ENCODE measurements at places on chromosomes 12 and 14.

GRCh38 chr14:60734465-60735242 is at the start of gene MNAT1:
Gene MNAT1 (plus strand): TSS chr14:60734761. CDS start chr14:60734863, 102 bp downstream.
- peak; percentile 64 for DNase-seq

DNA sequence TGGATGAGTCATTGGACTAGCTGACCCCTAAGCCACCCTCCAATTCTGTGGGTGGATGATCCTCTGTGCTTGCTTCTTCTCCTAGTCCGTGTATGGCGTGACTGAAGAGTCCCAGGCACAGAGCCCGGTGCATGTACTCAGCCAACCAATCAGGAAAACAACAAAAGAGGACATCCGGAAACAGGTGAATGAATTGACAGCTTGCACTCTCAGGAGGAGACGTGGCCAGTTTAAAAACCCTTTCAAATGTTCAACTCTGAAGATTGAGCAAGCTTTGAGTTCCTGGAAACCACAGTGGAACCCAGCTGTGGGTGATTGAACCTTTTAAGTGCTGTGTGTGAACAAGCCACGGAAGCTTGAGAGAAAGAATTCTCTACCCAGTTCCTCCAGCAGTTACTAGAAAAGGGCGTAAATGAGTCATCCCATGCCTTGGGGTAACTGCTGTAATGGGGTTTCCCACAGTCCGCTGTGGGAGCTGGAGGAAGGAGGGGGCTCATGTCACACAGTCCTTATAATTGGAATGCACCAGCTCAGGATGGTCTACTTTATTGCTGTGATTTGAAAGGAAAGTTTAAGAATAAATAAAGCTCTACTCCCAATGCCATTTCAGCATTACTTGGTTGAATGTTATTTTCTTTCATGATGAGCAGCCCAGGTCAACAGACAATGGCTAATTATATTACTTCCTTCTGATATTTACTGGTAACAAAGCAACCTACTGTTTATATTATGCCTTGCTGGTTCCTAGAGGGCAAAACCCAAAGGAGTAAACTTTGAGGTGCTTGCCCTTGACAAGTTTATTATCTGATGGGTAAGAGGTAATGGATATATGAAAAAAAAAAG is 417.0 kb downstream of the DPF3 start:
- DNase-seq: no peak

DNA sequence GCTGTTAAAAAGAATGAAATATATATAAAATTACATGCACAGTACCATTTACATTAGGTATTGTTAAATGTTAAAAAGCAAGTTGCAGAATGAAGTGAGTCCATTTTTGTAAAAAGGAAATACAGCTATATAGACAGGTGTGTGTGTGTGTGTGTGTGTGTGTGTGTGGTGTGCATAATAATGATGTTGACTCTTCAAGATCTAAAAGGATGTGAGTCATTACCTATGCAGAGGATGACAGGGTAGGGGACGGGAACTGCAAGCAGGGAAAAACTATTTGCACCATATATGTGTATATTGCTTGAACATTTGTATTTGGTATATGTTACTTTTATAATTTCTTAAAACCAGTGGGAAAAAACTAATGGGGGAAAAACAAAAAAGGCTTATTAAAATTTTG is 3.1 kb downstream of the C14orf39 start:
- DNase-seq: no peak

DNA sequence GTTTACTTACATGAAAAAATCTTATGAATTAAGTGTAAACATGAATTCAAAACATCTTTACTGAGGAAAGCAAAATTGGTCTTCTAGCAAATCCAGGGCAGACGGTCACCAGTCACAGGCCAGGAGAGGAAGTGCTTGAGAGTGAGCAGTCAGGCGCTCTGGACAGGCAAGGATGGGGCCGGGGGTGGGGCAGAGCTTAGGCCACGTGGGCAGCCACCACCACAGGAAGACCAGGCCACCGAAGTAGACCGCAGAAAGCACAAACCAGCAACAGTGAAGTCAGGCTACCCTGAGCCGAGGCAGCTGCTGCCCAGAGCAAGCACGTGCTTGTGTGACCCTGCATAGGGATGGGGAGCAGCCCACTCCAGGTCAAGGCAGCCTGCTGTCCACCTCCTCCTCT is 33.5 kb downstream of the SLC6A12 start:
- DNase-seq: no peak

GRCh38 chr14:46920542-46920941 is 269.0 kb upstream of the RPL10L start:
- DNase-seq: no peak

- DNase-seq: no peak
Observed at GRCh38 chr12:115941362-115941761, 336.1 kb downstream of the MED13L start.

GRCh38 chr14:68703093-68703492 is 89.8 kb downstream of the ZFP36L1 start:
- DNase-seq: no peak

GRCh38 chr14:53048631-53049030 is 97.8 kb upstream of the FERMT2 start:
- no peak for DNase-seq

DNA sequence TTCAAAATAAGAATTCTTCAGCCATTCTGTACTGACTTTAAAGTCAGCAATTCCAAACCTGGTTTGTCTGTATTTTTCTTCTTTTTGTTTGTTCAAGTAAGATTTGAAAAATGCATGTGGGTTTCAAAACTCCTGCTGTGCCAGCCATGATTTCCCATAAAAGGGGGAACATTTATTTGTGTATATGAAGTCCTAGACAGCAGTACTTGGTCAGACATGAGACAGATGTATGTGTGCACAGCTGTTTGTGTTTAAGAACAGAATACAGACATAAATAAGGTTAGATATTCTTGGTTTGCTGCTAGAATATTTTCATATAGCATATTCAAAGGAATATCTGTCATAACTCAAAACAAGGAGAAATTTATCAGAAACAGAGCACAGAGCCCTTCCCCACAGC is 236.0 kb downstream of the ADAMTS20 start:
- DNase-seq: no peak

GRCh38 chr14:91694643-91695042 is 37.2 kb downstream of the CATSPERB start:
- no peak for DNase-seq

DNA sequence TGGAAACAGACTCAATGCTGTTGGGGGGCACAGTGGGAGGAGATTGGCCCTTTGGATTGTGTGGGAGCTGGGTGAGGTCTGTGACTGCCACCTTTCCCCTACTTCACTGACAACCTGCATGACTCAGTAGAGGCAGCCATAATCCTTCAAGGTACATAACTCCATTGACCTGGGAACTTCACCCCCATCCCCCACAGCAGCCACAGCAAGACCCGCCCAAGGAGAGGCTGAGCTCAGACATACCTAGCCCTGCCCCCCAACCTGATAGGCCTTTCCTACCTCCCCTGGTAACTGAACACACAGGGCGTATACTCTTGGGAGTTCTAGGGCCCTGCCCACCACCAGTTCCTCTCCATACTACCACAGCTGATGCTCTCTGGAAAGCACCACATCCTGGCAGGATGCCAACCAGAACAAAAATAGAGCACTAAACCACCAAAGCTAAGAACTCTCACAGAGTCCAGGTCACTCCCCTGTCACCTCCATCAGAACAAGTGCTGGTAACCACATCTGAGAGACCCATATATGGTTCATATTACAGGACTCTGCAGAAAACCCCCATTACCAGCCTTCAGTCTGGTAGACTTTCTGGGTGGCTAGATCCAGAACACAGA is 703.9 kb downstream of the FSCB start:
- DNase-seq: no peak

DNA sequence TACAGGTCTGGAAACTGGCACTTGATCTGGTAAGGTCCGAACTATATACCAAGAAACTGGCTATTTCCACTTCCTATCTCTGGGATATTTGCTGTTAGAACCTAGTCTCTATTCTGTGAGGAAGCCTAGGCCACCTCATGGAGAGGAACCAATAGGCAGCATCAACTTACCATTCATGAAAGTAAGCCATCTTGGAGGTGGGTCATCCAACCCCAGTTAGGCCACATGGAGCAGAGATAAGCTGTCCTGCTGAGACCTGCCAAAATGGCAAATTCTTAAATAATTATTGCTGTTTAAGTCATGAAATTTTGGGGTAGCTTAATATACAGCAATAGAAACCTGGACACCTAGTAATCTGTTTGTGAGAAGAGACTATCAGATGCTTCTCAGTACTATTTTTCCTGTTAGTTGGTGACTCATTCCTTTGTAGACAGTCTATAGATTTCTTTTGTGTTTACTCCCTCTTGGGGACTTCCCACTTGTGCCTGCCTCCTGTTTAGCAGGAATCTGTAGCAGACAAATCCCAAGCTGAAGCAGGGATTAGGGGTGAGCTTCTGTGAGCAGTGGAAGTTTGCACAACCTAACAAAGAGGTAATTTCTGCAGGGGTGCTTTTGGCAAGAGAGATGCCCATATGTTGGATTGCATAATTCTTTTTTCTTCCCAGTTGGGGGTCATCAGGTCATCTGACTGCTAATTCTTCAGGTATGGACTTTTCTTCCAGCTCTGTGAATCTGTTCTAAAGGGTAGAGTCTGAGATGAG is 136.8 kb downstream of the IGF1 start:
- DNase-seq: no peak

- no peak for DNase-seq
Observed at GRCh38 chr12:32332446-32332845, 66.9 kb upstream of the FGD4 start.

- no peak for DNase-seq
Observed at GRCh38 chr14:90649083-90649482, 167.1 kb downstream of the TTC7B start.

- no peak for DNase-seq
Observed at GRCh38 chr12:80234667-80235066, 135.3 kb downstream of the OTOGL start.

GRCh38 chr12:47032644-47033043 is 46.8 kb upstream of the PCED1B start:
- DNase-seq: no peak

GRCh38 chr12:45660330-45660729 is 69.2 kb upstream of the ARID2 start:
- DNase-seq: no peak

DNA sequence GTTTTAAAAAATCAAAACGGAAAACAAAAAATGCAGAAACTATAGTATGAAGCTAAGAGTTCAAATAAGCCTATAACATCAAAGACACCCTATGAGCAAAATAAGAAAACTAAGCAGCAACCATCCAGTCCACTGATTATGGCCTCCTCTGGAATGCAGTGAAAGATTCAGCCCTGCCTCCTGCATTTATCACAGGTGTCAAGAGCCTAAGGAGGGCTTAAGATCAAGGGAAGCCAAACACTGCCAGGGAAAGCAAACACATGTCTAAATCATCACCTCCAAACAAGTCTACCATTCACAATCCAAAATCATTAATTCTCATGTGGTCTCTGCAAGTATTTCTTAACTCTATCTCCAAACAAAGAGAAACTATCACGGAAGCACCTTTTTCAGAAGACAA is 28.4 kb downstream of the SARNP start:
- DNase-seq: no peak

- DNase-seq: no peak
Observed at GRCh38 chr14:101174522-101174838, 271.0 kb upstream of the RTL1 start.

- DNase-seq: no peak
Observed at GRCh38 chr12:132700212-132700822, 10.3 kb upstream of the PGAM5 start.

- no peak for DNase-seq
Observed at GRCh38 chr12:47986291-47986660, 18.0 kb downstream of the COL2A1 start.

DNA sequence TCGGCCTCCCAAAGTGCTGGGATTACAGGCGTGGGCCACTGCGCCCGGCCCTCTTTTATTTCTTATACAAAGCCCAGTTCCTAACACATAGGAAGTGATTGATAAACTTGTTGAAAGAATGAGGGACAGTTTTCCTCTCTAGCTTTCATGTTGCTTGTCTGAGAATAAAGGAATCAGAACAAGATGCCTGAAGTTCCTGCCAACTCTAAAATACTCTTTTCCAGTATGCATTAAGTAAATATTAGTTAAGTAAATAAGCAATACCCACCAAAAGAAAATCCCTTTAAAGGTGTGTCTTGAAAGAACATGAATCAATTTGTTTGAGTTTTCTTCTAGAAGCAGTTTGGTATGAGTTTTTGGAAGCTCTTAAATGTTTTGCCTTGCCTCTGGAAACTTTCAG is 24.4 kb upstream of the CD27 start:
- no peak for DNase-seq

- no peak for DNase-seq
Observed at GRCh38 chr12:113260127-113260526, 38.9 kb downstream of the TPCN1 start.

DNA sequence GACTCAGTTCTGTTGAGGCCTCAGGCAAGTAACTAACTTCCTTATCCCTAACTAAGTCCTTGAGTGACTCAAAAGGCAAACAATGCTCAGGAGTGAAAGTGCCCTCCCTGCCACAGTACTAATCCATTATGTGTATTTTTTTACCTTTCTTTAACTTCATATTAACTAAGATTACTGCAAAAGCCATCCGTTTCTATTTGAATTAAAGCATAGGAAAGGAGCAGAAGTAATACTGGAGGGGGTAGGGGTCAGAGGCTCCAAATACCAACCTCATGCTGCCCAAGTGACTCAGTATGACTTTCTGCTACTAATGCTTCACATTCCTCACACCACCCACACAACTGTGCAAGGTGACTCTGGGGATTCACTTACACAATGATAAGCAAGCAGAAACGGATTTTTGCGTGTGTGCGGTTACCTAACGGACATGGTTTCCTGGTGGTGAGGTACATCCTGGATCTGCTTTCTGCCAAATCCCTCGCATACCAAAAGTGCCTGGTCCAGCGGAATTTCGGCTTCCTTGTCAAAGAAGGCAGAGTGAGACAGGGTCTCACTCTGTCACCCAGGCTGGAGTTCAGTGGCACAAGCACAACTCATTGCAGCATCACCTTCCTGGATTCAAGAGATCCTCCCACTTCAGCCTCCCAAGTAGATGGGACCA is 25.1 kb downstream of the MOK start:
- DNase-seq: no peak

GRCh38 chr14:55705651-55706364 is 125.8 kb downstream of the KTN1 start:
- DNase-seq: no peak

- no peak for DNase-seq
Observed at GRCh38 chr12:103908877-103909276, 21.3 kb upstream of the HSP90B1 start.

- DNase-seq: no peak
Observed at GRCh38 chr12:42790761-42791151, 201.2 kb upstream of the PRICKLE1 start.

DNA sequence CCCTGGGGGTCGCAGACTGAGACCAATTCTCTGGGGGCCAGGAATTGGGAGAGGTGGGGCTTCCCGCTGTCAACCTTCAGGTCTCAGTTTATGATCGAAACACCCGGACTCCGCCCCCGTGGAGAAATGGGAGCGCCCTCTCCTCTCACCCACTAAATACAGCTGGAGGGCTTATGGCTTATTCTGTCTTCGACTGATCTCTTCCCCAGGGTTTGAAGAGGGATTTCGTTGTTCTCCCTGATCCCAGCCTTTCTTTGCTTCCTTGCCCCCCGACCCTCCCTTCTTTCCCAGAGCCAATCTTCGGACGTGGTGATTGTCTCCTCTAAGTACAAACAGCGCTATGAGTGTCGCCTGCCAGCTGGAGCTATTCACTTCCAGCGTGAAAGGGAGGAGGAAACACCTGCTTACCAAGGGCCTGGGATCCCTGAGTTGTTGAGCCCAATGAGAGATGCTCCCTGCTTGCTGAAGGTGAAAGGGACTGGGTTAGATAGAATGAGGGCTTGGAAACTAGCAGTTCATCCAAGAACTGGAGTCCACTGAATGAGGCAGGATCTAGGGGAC is 607 bp downstream of the OS9 start:
- no peak for DNase-seq

Data from nucleus accumbens (tissue), 56 donors.